CD4-positive, alpha-beta T cell treated with Interleukin-15 for 1 hour (primary cell): ENCODE measurements at places on chromosomes 6 and 20.

- DNase-seq = no peak
Measured at GRCh38 chr6:6674872-6675271, 86.4 kb downstream of the LY86 start.

- no peak for DNase-seq
Measured at GRCh38 chr20:44780226-44780625, 30.1 kb downstream of the RIMS4 start.

- no peak for DNase-seq
Measured at GRCh38 chr20:383889-384288, 3.3 kb downstream of the TRIB3 start.

DNA sequence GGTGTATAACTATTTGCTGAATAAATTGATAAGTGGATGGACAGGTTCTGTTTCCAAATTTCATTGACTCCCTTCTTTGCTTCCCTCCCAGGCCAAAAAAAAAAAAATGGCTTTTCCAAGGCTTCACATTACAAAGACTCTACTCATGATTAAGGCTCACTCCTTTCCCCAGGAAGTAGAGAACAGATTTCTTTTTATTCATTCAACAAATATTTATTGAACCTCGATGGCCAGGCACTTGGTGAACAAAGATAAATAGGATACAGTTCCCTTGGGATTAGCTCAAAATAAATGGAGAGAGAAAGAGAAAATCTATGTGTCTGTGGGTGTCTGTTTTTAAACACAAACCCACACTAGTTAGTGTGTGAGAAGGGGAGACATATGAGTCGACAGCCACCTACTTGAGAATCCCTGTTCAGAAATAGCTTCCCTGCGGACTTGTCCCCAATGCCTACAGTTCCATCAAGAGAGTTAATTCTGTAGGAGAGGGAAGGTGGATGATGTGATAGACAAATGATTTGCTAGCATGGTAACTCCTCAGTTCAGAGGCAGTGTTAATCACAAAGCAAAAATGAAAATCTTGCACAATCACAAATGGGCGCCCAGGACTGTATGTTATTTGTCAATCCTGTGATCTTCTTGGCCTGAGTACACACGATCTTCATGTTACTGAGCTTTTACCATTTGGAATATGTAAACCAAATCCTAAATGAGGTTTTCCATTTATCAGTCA, 20.3 kb downstream of the TRAF3IP2 start:
- no peak for DNase-seq

DNA sequence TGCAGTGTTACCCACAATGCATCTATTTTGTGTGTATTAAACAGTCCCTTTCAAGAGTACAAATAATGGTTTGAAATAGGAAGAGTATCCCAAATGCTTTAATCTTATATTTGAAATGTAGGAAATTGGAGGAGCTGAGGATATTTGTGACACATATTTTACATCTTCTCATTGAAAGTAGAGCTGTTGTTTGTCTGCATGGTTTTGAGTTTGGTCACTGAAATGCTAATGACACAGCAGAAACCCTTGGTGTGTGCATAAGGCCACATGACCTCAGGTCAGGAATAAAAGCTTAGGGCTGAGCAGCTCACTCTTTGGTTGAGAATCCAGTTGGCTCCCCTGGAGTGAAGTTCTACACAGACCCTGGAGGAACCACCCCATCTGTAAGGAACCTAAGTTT, 49.8 kb downstream of the TPD52L1 start:
- no peak for DNase-seq

- DNase-seq = no peak
Measured at GRCh38 chr20:2507875-2508630, 662 bp downstream of the ZNF343 start.

- DNase-seq = no peak
Measured at GRCh38 chr6:33417128-33417902, 592 bp downstream of the CUTA start.

DNA sequence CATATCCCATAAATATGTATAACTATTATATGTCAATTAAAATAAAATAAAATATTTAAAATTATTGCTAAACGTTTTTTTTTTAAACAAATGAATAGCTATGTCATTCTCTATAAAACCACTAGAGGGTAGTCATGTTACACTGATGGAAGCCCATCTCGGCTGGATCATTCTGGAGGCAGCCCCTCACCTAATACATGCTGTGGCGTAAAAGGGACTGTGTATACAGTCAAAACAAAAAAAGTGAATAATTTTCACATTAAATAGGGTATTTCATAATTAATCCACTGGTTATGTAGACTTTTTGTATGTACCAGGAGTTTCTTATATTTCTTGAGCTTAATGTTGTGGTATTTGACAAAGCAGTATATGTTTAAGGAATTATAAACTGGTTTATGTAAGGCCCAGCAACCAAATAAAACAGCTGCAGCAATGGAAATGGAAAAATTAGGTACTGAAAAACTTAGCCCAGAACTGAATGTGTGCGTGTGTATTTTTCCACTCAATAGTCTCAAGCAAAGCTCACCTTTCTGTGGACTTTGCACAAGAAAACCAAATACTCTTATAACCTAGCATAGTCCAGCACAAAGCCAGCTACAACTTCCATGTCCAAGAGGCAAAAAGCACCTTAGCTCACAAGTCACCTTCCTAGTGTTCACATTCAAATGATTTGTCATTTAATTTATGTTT, 81.7 kb downstream of the COL9A1 start:
- no peak for DNase-seq

GRCh38 chr6:156657296-156657695, 119.9 kb upstream of the ARID1B start:
- DNase-seq = no peak

GRCh38 chr6:15653581-15653980, 9.2 kb downstream of the DTNBP1 start:
- DNase-seq = no peak

- no peak for DNase-seq
Measured at GRCh38 chr20:62146019-62146755, 2.6 kb downstream of the SS18L1 start.

- no peak for DNase-seq
Measured at GRCh38 chr6:15841937-15842726, 179.3 kb upstream of the DTNBP1 start.

DNA sequence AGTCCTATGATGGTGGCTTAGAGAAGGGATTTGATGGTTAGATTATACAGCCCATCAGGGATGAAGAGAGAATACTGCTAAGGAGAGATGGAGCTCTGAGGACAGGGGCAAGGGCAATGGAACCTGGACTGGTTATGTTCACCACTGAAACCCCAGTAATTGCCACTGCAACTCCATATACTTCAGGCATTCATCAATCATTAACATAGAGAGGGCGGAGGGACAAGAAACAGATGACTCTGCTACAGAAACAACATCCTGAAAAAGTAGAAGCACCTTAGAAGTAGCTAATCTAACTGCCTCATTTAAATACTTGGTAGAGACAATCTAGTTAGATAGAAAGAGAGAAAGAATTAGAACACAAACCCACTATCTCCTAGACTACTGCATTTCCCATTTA, 89.8 kb downstream of the MDN1 start:
- no peak for DNase-seq
